SK-N-DZ (cell line): ENCODE measurements at places on chromosomes 3 and 15.

- no peak for DNase-seq
Measured at GRCh38 chr3:147793841-147794240, 384.7 kb downstream of the ZIC1 start.

DNA sequence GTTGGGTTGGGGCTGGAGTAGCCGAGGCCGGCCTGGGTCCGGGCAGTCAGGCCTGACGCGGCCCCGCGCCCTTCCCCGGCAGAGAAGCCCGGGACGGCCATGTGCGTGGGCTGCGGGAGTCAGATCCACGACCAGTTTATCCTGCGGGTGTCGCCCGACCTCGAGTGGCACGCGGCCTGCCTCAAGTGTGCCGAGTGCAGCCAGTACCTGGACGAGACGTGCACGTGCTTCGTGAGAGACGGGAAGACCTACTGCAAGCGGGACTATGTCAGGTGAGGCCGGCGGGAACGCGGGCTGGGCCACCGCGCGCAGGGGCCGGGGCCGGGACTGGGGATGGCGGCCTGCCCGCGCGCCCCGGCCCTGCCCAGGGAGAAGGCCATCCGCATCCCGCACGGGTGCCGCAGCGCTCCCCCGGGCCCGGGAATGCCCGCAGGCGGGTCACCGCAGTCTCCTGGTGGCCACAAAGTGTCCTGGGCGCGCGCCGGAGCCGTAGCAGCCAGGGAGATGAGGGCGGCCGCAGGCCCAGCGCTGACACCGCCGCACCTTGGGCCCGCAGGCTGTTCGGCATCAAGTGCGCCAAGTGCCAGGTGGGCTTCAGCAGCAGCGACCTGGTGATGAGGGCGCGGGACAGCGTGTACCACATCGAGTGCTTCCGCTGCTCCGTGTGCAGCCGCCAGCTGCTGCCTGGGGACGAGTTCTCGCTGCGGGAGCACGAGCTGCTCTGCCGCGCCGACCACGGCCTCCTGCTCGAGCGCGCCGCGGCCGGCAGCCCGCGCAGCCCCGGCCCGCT is 1.3 kb downstream of the ISL2 start:
- DNase-seq: peak; percentile 42

DNA sequence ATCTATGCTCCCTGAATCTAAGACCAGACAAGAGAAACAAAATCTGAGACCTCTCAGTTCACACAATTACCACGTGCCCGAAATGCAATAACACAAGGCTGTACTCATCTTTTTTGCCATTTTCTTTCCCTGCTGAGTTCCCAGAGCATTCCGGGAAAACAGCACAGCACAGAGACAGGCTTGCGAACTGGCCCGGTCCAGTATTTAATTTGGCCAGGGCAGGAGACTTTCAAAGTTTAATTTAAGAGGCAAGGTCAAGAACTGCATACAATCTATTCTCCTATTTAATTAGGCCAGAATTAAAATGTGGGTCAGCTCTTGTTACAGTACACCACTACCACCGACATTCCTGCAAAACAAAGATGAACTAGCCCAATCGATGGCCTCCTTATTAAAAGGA is 87.5 kb upstream of the SNRPA1 start:
- no peak for DNase-seq

GRCh38 chr3:25817638-25818037 is 27.7 kb downstream of the OXSM start:
- no peak for DNase-seq

DNA sequence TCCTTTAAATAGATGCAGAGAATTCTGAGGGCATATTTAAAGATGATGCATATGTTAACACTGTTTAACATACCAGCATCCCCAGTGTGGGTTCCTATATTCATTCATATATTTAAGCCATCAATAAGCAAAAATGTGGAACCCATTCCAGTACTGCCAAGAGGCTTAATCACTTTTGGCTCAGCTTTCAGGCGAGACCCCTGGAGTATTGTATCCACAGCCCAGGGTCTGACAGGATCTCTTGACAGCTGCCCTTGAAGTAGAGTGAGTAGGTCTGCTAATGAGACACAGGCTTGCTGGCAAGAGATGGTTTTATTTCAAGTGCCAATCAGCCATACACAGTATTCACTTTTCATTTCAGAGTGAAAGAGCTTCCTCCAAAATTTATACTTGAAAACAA is 367.3 kb downstream of the OCA2 start:
- DNase-seq: no peak

GRCh38 chr15:100718075-100718980 is 115.9 kb downstream of the ASB7 start:
- no peak for DNase-seq

GRCh38 chr3:16033889-16034687 is 140.4 kb upstream of the GALNT15 start:
- no peak for DNase-seq

- DNase-seq: peak; percentile 77
Measured at GRCh38 chr15:90071220-90071807, 31.0 kb downstream of the IDH2 start.

DNA sequence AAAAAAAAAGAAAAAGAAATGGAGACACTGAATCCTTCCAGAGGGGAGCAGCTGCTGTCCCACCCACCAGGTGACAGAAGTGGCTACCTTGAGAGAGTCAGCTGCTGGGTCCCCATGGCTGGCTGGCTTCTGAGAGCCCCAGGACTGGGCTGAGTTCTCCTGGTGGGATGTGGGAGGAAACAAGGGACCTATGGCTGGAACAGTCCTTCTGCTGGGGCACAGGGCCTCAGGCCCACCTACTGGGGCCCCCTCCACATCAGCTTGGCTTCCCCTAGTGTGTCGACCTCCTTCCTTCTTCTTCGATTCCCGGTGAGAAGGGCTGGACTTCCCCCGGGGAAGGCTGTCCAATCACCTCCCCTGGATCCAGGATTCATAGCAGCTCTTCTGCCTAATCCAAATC is 32.3 kb downstream of the PRR20G start:
- peak; percentile 33 for DNase-seq
